ENCODE measurements at places on chromosomes 12 and 14.

DNA sequence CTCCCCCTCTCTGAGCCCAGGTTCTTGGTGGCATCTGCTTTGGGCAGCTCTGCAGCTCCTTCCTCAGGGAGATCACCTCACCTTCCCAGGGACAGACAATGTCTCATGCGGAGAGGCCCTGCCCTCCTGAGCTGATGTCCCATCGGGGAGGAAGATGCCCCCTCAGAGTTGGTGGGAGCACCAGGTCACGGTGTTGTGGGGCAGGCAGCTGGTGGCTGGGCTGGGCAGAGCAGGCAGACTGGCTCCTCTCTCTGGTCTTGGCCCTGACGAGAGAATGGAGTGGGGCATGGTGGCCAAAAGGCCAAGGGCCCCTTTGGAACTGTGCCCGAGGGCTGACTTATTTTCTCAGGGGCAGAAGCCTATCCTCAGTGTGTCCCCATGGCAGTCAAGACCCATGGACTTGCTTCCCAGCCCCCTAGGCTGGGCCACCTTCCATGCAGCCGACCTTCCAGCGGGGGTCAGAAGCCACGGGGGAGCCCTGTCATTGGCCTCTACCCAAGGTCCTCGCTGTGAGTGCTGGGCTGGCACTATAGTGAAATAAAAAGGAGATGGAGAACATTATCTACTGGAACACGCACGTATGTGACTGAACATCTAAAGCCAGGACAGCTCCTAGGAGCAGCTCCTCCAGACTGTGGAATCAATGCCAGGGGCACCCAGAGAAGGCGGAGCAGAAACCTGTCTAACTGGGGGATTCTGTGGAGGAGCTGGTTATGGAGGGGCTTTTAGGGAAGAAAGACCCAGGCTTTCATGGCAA is 21.9 kb downstream of the PPP2R5C start:
- no peak for DNase-seq

DNA sequence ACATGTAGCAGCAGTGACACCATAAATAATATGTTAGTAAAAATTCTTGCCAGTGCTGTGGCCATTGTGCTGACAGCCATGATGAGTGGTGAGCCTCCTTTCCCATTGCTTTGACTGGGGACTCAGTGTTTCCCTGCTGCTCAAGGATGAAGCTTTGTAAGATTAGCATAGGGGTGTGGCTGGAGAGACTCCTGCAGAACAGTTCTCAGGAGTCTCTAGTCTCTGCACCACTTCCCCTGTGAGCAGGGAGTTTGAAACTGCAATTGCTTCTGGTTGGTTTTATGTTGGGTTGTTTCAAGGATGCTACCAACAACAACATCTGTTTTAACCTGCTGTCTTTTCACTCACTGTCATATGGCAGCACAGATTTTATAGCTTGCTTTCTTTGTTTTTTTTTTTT is 41.4 kb downstream of the ZC3H14 start:
- DNase-seq, result no peak

GRCh38 chr14:56004786-56005185 is 113.4 kb upstream of the PELI2 start:
- peak; percentile 6 for DNase-seq

GRCh38 chr12:22039361-22039760 is 6.7 kb upstream of the CMAS start:
- DNase-seq, result no peak

Measured in stimulated activated CD8-positive, alpha-beta memory T cell treated with anti-CD3 and anti-CD28 coated beads, Interleukin-4, amount 100 ng/mL, for 24 hours (primary cell).